Muscle of arm (tissue), 14 donors: ENCODE measurements at places on chromosomes 2 and 18.

GRCh38 chr2:230762317-230762896 lies 49.8 kb downstream of the CAB39 start:
- DNase-seq = no peak

DNA sequence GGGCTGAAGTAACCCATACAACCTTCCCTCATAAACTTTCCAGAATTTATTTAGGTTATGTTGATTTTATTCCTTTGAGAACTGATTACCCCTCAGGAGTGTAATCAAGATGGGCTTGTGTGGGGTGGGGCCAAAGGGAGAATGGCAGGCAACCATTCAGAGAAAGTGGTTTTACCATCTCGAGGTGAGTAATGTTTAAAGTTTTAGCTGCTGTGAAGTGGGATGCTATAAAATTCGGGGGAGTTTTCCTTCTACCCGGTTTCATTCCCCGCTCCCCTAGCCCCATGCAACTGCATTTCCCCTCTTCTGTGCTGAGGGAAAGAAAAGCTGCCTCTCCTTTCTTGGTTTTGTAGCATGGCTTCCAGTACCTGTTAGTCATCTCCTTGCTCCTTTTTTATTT lies 34.7 kb downstream of the MAP4K4 start:
- no peak for DNase-seq

GRCh38 chr2:24492421-24493279 lies 1.6 kb downstream of the NCOA1 start:
- peak; percentile 36 for DNase-seq

DNA sequence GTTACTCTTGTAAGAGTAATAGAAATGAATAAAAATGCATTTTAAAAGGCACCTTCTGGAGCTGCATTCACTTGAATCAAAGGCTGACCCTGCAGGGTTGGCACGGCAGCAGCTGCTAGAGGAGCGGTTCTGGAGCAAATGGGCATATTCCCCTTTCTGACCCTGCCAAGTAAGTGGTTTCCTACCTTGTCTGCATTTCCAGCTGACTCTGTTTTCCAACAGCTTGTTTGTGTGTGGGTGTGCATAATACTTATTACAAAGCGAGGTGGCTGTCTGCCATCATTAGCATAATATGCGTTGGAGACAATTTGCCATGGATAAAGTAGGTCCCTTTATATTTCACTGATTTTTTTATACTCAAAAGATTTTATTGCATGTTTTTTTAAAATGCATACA lies 21.3 kb upstream of the TTN start:
- no peak for DNase-seq

GRCh38 chr2:86025229-86025820 lies 80.4 kb downstream of the POLR1A start:
- no peak for DNase-seq
